ENCODE measurements at places on chromosomes 11 and 22.

- no peak for DNase-seq
These were observed 448.0 kb downstream of the LUZP2 start for GRCh38 chr11:24944891-24945290.

DNA sequence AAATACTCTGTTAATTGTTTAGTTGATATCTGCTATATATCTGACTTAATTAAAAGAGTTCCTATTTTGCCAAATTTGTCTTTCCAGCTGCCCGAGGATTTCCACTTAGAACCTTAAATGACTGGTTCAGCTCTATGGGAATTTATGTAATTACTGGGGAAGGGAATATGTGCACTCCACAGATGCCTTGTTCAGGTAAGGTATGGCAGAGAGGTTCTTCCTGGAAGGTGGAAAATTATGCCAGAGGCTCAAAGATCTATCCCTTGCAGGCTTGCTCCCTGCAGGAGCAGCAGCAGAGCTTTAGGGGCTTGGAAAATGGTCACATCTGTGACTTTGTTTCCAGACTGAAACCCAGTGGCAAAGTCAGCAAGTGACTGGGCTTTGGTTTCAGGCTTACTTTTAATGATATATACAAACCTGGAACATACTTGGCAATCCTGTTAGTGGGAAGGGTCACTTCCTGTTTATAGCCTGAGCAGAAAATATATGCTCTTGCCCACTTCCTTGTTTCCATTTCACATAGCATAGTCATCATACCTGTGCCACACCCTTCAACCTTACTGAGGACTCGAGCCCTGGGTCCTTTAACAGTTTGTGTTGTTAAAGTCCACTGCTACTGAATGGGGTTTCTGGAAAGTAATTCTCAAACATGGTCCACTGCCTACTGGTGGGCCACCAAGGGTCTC is 23.7 kb downstream of the WBP2NL start:
- DNase-seq: no peak

GRCh38 chr11:44954051-44954906 is 3.6 kb upstream of the TP53I11 start:
- DNase-seq: no peak

- no peak for DNase-seq
These were observed 77.2 kb upstream of the CLPB start for GRCh38 chr11:72511393-72512047.

GRCh38 chr11:76836613-76837291 is 24.0 kb upstream of the ACER3 start:
- no peak for DNase-seq

DNA sequence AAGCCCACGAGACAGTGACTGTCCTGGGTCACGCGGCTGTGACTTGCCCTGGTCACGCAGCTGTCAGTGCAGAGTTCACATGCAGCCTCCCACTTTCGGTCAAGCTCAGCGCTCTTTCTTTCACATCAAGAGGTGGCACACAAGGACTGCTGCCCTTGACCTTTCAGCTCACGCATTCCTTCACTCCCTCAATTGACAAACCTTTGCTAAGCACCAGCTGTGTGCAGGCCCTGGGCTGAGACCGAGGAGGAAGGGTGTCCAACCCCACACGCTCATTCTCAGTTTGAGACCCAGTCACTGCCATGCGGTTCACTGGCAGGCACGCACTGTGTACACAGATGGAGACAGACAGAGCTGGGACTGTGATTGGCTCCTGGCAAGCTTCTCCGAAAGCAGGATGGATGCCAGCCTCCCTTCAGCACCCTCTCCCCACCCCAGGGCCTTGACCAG is 70.3 kb downstream of the SCUBE1 start:
- no peak for DNase-seq

- DNase-seq: no peak
These were observed 19.0 kb downstream of the HTR3B start for GRCh38 chr11:113923572-113923971.

DNA sequence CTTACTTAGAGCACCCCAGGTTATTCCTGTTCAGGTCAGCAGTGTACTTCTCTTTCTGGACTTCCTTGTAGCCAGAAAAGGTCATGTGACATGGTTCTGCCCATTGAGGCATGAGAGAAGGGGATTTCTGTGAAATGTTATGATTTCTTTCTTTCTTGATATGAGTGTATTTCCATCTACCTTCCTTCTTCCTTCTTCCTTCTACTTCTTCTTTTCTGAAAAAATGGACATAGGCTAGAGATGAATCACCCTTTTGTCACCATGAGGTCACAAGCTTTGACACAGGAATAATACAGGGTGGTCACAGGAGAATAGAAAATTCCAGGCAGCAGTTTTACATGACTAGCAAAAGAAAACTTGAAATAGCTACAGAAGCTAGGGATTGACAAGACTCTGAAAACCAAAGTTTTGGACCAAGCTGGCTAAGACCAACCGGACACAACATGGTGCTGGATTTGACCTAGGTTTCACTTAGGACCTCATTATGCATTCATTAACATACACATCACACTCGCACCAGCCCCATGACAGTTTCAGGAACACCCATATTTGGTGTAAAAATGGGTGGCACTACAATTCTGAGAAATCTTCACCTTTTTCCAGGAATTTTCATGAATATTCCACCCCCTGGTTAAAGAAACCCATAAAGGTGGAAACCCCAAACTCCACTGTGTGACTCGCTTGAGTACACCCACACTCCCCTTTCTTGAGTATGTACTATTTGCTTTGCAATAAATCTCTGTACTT is 21.2 kb upstream of the MAP6 start:
- no peak for DNase-seq

DNA sequence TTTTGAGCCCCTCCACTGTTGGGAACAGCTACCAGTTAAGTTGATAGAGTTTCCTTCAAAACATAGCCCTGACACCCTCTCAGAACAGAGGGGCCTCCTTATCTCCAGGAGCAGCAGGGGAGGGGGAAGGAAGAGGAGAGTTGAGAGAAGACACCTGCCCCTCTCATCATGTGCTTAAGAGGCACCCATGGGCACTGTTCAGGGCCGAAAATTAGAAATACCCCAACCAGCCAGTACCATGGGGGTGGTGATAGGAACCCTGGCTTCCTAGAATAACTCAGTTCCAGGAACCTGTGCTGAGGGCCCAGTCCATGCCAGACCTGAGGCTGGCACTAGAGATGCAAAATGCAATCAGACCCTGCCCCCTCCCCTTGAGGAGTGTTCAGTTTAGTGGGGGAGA is 9.3 kb upstream of the GDPD5 start:
- no peak for DNase-seq

- DNase-seq: no peak
These were observed 20.5 kb downstream of the EPS8L2 start for GRCh38 chr11:726278-727220.

DNA sequence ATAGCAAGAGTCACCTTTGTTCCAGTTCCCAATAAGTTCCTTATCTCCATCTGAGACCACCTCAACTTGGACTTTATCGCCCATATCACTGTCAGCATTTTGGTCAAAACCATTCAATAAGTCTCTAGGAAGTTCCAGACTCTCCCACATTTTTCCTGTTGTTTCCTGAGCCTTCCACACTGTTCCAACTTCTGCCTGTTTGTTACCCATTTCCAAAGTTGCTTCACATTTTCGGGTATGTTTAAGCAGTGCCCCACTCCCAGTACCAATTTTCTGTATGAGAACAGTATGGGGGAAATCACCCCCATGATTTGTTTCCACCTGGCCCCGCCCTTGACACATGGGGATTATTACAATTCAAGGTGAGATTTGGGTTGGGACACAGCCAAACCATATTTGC is 26.7 kb downstream of the BCL2L13 start:
- DNase-seq: no peak

- DNase-seq: no peak
These were observed 412.3 kb upstream of the SYN3 start for GRCh38 chr22:33470456-33470855.

DNA sequence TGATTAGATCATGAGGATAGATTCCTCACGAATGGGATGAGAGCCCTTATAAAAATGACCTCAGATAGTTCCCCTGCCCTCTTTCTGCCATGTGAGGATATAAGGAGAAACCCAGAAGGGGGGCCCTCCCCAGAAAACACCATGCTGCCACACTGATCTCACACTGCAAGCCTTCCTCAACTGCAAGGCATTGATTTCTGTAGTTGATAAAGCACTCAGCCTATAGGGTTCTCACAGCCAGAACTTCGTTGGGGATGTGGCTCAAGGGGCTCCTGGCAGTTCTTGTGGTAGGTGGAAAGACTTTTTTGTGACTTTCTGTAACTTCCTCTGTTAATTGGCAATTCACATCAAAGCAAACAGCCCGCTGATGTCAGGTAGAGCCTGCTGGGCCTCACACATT is 108.9 kb downstream of the CD44 start:
- no peak for DNase-seq

GRCh38 chr22:35426801-35427140 is 26.8 kb downstream of the MCM5 start:
- DNase-seq: no peak

GRCh38 chr22:25643232-25644000 is 78.9 kb downstream of the GRK3 start:
- no peak for DNase-seq

DNA sequence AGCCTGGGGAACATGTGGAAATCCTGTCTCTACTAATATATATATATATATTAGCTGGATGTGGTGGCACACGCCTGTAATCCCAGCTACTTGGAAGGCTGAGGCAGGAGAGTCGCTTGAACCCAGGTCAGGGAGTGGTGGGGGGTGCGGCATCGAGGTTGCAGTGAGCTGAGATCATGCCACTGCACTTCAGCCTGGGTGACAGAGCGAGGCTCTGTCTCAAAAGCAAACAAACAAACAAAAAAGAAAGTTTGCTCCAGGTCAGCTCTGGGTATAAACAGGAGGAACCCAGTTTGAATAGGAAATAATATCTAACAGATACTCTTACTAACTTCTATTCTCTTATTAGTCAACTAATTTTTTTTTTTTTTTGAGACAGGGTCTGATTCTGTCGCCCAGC is 34.3 kb upstream of the CECR2 start:
- no peak for DNase-seq

DNA sequence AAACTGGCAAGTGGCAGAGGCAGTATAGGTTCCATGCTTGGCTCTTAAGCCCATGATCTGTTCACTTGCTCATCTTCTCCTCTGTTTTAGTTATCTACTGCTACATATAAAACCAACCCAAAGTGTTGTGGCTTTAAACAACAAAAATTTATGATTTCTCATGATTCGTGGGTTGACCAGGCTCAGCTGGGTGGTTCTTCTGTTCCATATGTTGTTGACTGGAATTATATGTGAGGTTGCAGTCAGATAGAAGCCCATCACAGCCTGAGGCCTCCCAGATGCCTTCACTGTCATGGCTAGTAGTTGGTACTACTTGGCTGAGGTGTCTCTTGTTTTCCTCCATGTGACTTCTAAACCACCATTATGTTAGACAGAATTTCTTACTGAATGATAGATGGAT is 632.6 kb downstream of the NELL1 start:
- DNase-seq: no peak

DNA sequence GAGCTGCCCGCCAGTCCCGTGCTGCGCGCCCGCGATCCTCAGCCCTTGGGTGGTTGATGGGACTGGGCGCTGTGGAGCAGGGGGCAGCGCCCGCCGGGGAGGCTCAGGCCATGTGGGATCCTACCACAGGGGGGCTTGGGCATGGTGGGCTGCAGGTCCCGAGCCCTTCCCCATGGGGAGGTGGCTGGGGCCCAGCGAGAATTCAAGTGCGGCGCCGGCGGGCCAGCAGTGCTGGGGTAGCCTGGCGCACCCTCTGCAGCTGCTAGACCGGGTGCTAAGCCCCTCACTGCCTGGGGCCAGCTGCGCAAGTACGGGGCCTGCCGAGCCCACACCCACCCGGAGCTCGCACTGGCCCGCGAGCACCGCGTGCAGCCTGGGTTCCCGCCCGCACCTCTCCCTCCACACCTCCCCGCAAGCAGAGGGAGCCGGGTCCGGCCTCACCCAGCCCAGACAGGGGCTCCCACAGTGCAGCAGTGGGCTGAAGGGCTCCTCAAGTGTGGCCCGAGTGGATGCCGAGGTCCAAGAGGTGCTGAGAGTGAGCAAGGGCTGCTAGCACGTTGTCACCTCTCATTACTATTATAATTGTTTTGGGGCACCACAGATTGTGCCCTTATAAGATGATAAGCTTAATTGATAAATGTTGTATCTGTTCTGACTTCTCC is 333.2 kb downstream of the CASP12 start:
- no peak for DNase-seq

DNA sequence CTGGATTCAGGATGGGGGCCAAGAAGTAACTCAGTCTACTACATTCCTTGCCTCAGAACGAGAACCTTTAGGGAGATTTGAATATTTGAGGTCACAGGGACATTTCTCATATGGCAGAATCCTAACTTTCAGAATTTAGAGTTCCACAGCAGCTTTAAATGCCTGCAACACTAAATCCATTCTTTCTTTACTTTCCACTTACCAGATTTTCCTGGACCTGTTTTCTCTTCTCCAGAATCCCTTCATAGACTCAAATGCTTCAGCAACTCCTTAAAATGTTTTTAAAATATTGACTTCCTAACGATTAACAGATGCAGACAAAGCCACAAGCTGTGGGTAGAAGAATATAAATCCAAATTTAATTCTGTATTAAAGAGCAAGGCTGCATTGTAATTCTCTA is 63.1 kb downstream of the PRSS23 start:
- DNase-seq: no peak

GRCh38 chr11:9266132-9266736 is 1.1 kb upstream of the DENND5A start:
- no peak for DNase-seq

- no peak for DNase-seq
These were observed 69.2 kb upstream of the INCENP start for GRCh38 chr11:62054484-62055121.

DNA sequence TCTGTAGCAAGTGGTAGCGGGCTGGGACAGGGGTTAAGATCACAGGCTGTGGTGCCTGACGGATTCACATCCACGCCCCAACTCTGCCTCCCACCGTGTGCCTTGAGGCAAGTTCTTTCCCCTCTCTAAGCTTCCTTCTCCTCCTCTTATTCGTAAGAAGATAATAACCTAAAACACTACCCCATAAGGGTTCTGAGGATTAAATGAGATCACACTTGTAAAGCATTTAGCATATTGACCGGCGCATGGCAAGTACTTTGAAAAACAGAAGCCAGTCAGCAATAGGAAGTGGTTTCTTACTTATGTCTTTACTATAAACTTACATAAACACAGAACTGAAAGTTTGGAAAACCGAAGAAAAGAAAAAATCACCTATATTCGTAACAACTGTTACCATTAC is 15.5 kb upstream of the LMO2 start:
- no peak for DNase-seq
